B cell (primary cell): ENCODE measurements at places on chromosomes 13 and 19. TPM values are rescaled to one million over a fixed set of nuclear protein-coding genes. Genes with fewer than 3 reads are reported as not detected.

Gene IGFL2
- polyA plus RNA-seq, result not detected in 2 replicates

Gene VSTM2B
- polyA plus RNA-seq, result not detected in 2 replicates

Gene ZSCAN4
- not detected in 2 replicates for polyA plus RNA-seq

GRCh38 chr13:26946684-26947343 lies 186.2 kb upstream of the GPR12 start:
- H3K36me3 ChIP-seq, result no peaks in the 10 kb centered on the region
- H3K4me3 ChIP-seq, result no peak overlapping the region
- H3K27ac ChIP-seq, result no peak overlapping the region
- no peaks in the 10 kb centered on the region for H3K4me1 ChIP-seq
- H3K27me3 ChIP-seq, result no peaks in the 10 kb centered on the region

DNA sequence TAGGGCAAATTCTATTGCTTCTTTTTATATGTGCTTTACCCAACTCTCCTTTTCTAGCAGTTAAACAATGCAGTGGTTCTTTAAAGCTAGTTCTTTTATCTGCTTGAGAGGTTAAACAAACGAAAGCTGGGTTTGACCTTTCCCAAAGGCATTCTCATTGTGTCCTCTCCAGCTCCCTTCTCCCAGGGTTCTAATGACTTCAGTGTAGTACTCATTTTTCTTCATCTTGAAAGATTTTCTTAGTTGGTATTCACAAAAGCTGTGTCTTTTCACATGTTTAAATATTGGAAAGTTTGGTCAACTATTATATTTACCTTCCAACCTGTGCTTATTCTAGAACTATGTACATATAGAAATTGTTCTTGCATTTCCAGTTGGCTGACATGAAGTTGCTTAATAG lies 1.5 kb downstream of the WASF3 start:
- H3K27me3 ChIP-seq, result peaks cover 28% of the 10 kb centered on the region
- H3K27ac ChIP-seq, result no peak overlapping the region
- DNase-seq, result no peak
- H3K4me3 ChIP-seq, result no peak overlapping the region
- no peaks in the 10 kb centered on the region for H3K36me3 ChIP-seq
- H3K4me1 ChIP-seq, result peaks cover 9% of the 10 kb centered on the region

GRCh38 chr19:49937750-49938381 lies 8.6 kb upstream of the NUP62 start:
- no peaks in the 10 kb centered on the region for H3K36me3 ChIP-seq
- no peaks in the 10 kb centered on the region for H3K27me3 ChIP-seq

DNA sequence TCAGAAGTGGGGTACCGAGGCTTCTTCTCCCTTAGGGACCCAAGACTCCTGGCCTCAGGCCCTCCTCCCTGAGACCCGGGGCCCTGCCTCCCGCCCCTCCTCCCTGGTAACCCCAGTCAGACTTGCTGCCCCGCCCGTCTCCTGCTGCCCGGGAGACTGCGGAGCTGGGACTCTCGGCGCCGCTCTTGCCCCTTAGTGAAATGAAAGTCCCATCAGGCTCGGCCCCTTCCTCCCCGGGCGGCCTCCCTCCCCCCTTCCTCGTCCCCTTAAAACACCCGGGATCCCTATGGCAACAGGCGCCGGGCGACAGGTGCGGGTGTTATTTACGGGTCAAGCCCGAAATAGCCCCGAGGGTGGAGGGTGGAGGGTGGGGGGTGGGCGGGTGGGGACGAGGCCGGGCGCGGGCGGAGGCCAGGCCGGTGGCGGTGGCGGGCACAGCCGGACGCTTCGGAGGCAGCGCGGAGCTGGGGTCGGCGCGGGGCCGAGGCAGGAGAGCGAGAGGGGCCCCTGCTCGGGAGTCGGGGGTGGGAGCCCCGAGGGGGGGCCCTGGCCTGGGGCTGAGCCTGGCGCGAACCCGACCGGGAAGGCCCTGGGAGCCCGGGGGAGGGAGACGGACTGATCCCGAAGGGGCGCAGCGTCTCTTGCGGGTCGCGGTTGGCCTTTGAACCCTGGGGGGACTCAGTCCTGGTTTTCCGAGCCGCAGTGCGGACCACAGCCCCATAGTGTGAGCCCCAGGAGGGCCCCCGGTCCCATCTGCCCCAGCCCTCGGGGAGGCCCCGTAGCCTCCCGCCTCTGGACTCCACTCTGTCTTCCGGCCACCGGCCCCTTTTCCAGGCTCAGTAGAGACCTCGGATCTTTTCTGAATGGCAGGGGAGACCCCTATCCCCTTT lies at the start of gene CACNG6:
CACNG6 (plus strand) TSS at position 414 of the 890 bp plus-strand sequence. CDS start 1,241 bp downstream, outside the sequence.
- no peak within 1 kb of the TSS for H3K27ac ChIP-seq
- H3K27me3 ChIP-seq, result no peaks in the 10 kb centered on the region
- no peak for DNase-seq

- H3K4me1 ChIP-seq, result peaks cover 23% of the 10 kb centered on the region
- DNase-seq, result no peak
- H3K4me3 ChIP-seq, result no peak overlapping the region
- H3K36me3 ChIP-seq, result no peaks in the 10 kb centered on the region
- no peaks in the 10 kb centered on the region for H3K27me3 ChIP-seq
These were observed 5.5 kb downstream of the IRS2 start for GRCh38 chr13:109780845-109781383.

- no peak overlapping the region for H3K4me3 ChIP-seq
- peaks cover 6% of the 10 kb centered on the region for H3K4me1 ChIP-seq
- H3K36me3 ChIP-seq, result peaks cover 56% of the 10 kb centered on the region
These were observed 6.8 kb downstream of the UPF3A start for GRCh38 chr13:114288157-114288591.

- no peak overlapping the region for H3K4me3 ChIP-seq
- H3K27me3 ChIP-seq, result no peaks in the 10 kb centered on the region
- no peaks in the 10 kb centered on the region for H3K36me3 ChIP-seq
- no peak overlapping the region for H3K27ac ChIP-seq
- no peak for DNase-seq
These were observed 24.7 kb downstream of the GPR42 start for GRCh38 chr19:35395382-35396199.

DNA sequence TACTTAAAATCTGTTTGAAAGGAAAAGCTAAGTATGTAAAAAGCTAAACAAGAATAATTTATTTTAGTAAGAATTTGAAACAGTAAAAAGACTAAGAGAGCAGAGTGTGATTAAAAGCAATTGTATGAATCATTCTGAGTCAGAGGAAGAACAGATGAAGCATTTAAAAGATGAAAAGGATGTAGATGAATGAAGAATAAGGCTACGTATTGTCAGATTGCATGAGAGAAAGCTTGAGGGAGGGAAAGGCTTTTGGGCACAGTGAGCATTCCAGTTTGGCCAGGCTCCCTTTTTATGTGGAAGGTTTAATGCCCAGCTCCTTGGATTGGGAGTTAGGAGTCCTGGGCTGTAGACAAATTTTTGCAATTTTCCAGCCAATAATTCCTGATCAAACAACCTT lies 117.7 kb downstream of the FREM2 start:
- H3K36me3 ChIP-seq, result no peaks in the 10 kb centered on the region
- DNase-seq, result no peak
- no peaks in the 10 kb centered on the region for H3K4me1 ChIP-seq
- no peak overlapping the region for H3K4me3 ChIP-seq
- H3K27ac ChIP-seq, result no peak overlapping the region
